ENCODE measurements at places on chromosomes 5 and 9. TPM values are rescaled to one million over a fixed set of nuclear protein-coding genes. Genes with fewer than 3 reads are reported as not detected.

FCN2 gene
- not detected for total RNA-seq

ZBTB26 gene
- total RNA-seq, result 15.6 TPM

OTULINL gene
- 1.9 TPM for total RNA-seq

ATOSB gene
- total RNA-seq, result 4.7 TPM

GMCL2 gene
- total RNA-seq, result not detected

CCDC180 gene
- total RNA-seq, result 1.2 TPM

GABBR2 gene
- total RNA-seq, result not detected

ARL14EPL gene
- total RNA-seq, result not detected

CENPP gene
- total RNA-seq, result 25.4 TPM

FAXDC2 gene
- 0.28 TPM for total RNA-seq

CENPH gene
- 105 TPM for total RNA-seq

DND1 gene
- 4.5 TPM for total RNA-seq

ASS1 gene
- 0.70 TPM for total RNA-seq

CSF1R gene
- total RNA-seq, result not detected

KIF12 gene
- total RNA-seq, result not detected

SOX30 gene
- 0.29 TPM for total RNA-seq

S100Z gene
- total RNA-seq, result 76.6 TPM

KIF4B gene
- not detected for total RNA-seq

PCDHB12 gene
- total RNA-seq, result not detected

SLC9A3 gene
- 2.7 TPM for total RNA-seq

RMRP gene
- 12,624 TPM for total RNA-seq

CCDC152 gene
- total RNA-seq, result not detected

ATP10B gene
- not detected for total RNA-seq
